Stimulated activated memory B cell treated with anti-CD40 and anti-IgM and Interleukin-4, amounts not matched to agents 10 μg/mL and 1 μg/mL and 100 μg/mL, for 72 hours (primary cell): ENCODE measurements at places on chromosomes 13 and 19.

GRCh38 chr13:38334845-38335244, 14.8 kb upstream of the UFM1 start:
- ATAC-seq: no peak

- ATAC-seq: no peak
Observed at GRCh38 chr13:85974608-85975366, 175.6 kb upstream of the SLITRK6 start.

- no peak for ATAC-seq
Observed at GRCh38 chr13:114096811-114097211, 35.6 kb downstream of the RASA3 start.

- ATAC-seq: no peak
Observed at GRCh38 chr19:15091918-15092753, 10.1 kb downstream of the OR1I1 start.

GRCh38 chr19:5308451-5309437, 31.9 kb downstream of the PTPRS start:
- no peak for ATAC-seq

- ATAC-seq: no peak
Observed at GRCh38 chr19:12111943-12112637, 28.1 kb downstream of the ZNF20 start.

DNA sequence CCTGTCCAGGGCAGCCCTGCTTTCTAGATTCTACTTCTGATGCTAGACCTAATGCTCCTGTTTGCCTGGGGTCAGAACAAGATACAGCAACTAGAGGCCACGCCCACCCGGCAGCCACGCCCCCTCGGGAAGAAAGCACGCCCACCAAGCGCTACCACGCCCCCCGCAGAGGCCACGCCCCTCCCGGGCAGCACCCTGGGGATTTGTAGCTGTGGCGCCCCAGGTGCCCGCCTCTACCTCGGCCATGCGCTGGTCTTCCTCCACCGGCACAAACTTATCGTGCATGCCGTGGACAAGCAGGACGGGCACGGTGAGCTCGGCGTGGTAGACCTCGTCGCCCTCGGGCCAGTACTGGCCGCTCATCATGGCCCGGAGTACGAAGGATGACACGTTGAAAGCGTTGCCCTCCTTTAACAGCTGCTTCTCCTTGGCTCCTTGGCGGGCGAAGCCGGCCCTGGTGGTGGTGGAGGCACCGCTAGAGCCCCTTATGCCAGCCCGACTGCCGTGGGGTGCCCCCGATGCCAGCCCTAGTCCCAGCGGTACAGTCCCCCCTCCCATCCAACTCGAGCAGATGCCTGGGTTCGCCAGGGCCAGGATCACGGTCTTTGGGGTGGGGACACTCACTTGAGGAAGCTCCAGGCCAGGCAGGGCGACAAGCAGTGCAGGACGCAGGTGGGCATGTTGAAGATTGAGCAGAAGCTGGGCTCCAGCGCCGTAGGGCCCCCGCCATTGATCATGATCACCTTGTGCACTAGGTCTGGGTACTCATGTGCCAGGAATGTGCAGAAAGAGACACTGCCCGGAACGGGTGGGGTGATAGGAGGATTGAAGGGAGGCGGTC, 9.0 kb downstream of the ABHD8 start:
- ATAC-seq: no peak

- no peak for ATAC-seq
Observed at GRCh38 chr13:35531526-35531925, 55.0 kb upstream of the MAB21L1 start.

GRCh38 chr19:46618670-46619231, 6.1 kb downstream of the PTGIR start:
- peak; percentile 78 for ATAC-seq

DNA sequence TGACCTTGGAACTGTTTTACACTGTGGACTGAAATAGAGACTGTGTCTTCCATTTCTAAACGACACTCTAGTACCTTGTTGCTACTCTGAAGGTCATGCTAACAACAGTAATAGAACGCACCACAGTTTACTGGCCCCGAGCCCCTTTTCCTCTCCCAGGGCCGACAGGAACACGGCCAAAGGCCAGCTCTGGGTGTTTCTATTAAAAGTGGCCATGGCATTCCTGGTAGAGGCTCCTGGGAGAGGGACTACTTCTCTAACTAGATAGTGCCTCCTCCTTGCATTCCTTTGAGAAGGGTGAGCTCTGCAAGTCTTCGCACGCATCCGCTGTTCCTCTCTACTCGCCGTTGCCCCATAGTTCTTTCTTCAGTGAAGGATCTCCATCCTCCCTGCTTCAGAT, 18.7 kb upstream of the SIAH3 start:
- no peak for ATAC-seq

GRCh38 chr19:55479045-55479444, 2.6 kb downstream of the ZNF628 start:
- no peak for ATAC-seq

DNA sequence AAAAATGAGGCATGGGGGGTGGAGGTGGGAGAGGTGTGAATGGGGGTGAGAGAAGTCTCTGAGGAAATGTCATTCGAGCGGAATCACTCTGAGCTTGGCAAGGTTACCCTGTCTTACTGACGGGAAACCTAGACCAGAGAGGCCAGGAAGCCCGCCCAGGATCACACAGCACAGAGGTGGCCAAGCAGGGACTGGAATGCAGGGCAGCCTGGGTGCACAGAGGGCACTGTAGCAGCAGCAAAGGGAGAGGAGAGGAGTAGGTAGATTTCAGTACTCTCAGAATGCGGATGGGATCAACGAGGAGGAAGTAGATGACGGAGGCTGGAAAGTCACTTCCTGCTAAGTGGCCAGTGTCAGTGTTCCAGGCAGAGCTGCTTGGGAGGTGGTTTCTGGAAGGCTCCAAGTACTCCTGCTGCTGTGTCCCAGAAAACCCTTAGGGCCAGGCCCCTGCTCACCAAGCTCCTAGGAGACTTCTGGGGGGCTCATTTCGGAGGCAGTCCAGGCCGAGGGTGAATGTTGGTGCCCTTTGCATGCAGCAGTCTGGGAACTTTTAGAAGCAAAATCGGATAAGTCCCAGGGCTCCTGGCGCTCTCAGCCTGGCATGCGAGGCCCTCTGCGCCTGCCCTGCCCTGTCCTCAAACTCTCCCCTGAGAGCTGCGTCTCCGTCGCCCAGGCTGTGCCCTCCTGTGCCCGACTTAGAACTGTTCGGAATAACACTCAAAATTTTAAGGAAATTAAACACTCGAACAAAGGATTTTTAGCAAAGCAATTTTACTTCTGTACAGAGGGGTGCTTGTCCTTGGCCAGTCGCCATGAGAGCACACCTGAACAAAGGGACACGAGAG, 33.5 kb downstream of the DNM2 start:
- no peak for ATAC-seq

GRCh38 chr13:110405597-110406450, 98.7 kb downstream of the COL4A2 start:
- ATAC-seq: no peak

GRCh38 chr13:61110732-61111131, 304.9 kb downstream of the PCDH20 start:
- no peak for ATAC-seq

DNA sequence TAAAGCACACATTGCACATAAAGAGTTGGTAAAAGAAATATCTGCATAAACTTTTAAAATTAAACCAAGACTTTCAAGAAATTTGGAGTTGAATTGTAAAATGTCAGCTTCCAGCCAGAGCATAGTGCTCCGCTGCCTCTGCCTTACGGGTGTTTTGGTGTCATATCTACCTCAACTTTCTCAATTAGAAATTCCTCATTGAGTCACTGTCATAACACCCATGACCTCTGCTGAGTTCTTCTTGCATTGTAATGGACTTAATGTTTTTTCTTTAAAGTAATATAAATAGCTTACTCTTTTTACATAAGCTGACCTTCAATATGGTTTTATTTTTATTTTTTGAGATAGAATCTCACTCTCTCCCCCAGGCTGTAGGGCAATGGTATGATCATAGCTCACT, 551.0 kb upstream of the NBEA start:
- no peak for ATAC-seq
